ENCODE measurements at places on chromosomes 5 and 9.

- no peak for DNase-seq
Measured at GRCh38 chr9:129270903-129271431, 92.9 kb upstream of the IER5L start.

DNA sequence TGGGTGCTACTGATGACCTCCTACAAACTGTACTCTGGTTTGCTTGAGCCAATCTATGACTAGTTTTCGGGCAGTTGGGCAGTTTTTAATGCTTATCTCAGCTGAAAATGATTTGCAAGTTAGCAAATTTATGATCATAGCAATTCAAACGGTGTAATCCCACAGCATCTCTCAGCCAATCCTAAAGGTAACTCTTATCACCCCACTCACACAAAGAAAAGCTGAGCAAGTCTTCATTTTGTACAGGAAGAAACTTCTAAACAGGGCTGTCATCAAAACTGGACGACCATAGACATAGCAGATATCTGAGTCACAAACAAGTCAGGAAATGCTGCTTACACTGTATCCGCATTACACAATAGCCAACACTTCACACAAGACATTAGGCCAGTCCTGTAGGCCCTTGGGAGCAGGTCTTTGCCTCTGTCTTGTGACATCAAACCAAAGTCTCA lies 2.6 kb upstream of the ENC1 start:
- no peak for DNase-seq

GRCh38 chr5:176391479-176391878 lies 2.9 kb downstream of the HIGD2A start:
- DNase-seq = no peak

DNA sequence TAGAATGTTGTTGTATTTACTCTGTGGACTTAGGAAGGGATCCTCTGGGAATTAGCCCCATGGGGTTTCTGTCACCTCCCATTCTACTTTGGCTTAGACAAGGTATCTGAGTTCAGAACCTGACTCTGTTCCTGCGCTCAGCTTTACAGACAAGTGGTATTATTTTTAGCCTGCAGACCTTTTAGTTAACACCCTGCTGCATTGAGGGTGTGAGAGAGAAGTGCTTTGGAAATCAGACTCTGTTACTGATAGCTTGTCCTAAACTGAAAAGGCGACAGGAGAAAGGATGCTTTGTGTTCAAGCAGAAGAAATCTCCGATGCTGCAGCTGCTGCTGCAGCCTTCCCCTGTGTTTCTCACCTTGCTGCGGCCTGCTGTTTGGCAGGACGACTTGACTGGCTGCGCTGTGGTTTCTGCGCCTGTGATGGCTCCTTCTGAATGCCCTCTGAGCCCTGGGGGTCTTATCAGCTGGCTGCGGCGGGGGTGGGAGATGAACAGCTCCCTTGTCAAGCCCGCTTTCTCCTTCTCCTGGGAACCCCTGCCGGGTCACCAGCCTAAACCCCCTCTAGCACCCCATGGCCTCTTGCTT lies 61.9 kb downstream of the PGM5 start:
- no peak for DNase-seq

GRCh38 chr9:131675437-131676022 lies 64.3 kb downstream of the RAPGEF1 start:
- DNase-seq = no peak

DNA sequence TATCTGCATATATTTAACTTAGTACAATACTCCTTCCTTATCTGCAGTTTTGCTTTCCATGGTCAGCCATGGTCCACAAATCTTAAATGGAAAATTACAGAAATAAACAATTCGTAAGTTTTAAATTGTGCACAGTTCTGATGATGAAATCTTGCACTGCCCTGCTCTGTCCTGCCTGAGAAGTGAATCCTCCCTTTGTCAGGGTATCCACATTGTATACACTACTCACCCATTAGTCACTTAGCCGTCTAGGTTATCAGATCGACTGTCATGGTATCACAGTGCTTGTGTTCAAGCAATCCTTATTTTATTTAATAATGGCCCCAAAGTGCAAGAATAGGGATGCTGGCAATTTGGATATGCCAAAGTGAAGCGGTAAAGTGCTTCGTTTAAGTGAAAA lies 8.3 kb upstream of the YTHDC2 start:
- DNase-seq = no peak

GRCh38 chr9:106322706-106323245 lies 540.2 kb upstream of the ZNF462 start:
- DNase-seq = no peak

Measured in naive B cell (primary cell).